HL-60 (cell line): ENCODE measurements at places on chromosomes 7 and 10.

DNA sequence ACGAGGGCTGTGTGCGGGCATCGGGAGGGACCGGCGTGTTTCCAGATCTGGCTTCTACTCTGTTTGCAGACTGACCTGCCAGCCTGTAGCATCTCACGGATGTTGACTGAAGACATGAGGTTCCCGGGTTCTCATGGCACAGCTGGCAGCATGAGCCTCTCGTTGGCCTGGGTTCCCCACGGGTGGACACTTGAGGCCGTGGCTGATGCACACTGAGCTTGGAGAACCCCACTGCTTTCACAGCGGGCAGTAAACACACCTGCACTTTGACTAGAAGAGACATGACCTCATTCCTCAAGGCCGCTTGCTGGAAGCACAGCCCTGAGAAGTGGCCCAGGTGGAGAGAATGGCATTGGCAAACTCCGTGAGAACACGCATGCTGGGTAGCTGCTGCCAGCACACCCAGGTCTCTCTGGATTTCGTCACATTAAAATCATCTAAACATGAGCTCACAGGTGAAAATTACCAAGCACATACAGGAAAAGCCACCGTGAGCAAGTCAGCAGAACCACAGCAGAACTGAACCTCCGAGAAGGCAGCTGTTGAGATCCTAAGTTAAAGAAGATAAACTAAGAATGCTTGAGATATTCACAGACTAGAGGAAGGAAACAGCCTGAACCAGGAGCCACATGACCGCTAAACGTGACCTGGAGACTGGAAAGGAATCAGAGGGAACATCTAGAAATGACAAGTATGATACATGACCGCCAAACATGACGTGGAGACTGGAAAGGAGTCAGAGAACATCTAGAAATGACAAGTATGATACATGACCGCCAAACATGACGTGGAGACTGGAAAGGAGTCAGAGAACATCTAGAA lies 32.5 kb downstream of the BNIP3 start:
- no peak for DNase-seq

DNA sequence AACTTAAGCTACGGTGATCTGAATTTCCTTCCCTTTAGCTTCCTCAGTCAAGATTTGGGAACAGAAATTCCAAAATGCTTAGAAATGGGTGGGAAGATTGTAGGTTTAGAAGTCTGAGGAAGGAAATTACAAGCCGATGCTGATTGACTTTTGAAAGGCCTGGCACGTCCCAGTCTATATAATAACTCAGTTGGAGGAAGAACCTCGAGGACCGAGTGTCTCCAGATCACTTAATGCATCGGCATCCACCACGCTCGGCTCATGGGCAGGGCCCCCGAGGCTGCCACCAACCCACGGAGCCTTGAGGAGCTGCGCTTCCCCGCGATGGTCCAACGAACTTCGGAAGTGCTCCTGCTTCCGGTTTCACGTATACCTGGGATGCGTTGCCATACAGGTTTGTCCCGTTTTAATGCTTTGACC lies 10.4 kb upstream of the SP8 start:
- no peak for DNase-seq

GRCh38 chr10:98957801-98958200 lies 277.9 kb downstream of the HPSE2 start:
- DNase-seq: no peak

DNA sequence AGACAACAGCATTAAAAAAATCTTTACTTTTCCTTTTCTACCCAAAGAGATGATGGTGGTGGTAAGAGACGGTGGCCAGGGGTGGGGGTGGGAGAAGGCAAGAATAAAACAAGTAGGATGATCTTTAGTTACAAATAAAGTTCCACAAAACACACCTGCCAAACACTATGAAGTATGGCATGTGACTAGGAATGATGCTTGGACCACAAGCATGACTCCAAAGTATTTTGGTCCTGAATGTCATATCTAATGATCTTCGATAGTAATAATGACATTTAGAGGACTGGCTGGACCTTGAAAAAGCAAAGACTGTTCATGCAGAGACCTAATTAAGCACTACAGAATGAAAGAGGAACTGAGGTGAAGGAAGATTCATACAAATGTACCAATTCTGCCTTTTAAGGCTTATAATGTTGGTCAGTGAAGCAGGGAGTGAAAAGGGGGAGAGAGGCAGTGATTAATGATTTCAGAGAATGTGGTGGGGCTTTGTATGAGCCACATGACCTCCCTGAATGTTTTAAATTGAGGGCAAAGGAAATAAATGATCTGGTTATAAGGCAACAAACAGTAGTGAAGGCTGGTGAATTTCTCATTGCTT lies 29.6 kb upstream of the DKK1 start:
- no peak for DNase-seq

- DNase-seq: no peak
Measured at GRCh38 chr7:40969641-40970040, 733.2 kb downstream of the INHBA start.
